ENCODE measurements at places on chromosomes 3 and 15.
A peak's percentile ranks its signal among the peaks of the same experiment; 100 is the strongest.

- no peak for DNase-seq
Measured at GRCh38 chr3:133461291-133461690, 61.4 kb downstream of the BFSP2 start.

DNA sequence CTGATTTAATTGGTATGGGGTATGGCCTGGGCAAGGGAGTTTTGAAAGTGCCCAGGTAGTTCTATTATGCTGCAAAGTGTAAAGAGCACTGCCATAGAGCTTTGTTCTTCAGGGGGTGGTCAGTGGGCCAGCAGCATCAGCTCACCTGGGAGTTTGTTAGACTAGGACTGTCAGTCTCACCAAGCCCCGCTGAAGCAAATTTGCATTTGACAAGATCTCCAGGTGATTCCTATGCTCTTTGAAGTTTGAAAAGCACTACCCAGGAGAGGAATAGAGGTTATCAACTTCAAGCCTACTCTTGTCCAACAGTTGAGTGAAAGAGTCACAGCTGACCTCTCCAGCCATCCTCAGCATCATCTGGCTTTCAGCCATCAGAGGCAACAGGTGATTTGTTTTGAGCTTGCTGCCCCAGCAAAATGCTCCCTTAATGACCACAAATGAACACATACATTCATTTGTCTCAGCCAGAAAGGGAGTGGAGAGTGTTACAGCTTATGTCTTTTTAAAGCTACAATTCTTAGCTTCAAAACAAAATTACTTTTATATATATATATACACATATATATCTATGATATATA is 8.0 kb downstream of the ZSCAN2 start:
- DNase-seq: no peak

DNA sequence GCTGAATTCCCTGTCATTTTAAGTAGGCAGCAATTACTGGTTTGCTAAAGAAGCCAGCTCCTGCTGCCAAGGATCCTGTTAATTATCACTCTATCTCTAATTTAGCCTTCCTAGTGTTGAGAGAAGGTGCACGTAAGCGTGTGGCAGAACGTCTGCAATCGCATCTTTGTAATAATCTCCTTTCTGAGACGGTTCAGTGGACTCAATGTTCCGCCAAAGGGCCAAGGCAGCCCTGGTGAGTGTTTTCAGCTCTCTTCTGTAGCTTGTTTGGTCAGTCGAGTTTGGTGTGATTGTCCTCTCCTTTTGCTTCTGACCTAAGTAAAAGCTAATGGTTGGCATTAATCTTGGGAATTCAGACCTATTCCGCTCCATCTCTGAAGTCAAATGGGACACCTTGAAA is 24.2 kb downstream of the MITF start:
- DNase-seq: no peak

GRCh38 chr15:26631894-26632293 is 141.0 kb downstream of the GABRB3 start:
- DNase-seq: no peak

DNA sequence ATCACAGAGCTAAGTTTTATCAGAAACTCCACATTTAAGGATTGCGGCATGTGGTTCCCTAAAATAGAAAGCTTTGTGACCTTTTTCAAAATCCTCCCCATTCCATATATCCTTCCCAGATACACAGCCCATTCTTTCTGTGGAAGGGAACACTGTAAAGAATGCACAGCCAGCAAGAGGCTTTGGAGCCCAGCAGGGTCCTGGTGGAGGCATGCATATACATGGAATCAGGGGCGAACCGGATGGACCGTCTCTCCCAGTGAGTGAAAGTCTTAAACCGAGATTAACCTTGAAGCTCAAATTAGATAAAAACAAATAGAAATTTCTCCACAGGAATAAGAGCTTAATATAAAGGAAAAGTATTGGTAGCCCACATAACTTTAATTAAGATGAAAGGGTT is 436.2 kb upstream of the MDFIC2 start:
- DNase-seq: no peak

DNA sequence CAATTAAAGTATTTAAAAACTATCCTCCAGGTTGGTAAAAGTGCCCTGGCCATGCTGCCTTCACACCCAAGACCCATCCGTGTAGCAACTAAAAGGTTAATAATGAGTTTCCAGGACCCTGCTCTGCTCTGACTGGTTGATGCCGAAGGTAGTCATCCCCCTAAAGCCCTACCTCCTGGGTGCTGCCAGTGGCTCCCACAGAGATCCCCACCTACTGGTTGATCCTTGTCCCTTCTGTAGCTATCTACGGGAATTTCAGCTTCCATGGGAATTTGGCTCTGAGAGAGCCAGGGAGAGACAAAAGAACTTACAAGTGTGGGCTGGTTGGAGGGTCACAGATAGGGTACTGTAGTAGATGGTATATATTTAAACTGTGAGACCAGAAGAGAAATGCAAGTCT is 110.6 kb upstream of the NANOGP8 start:
- DNase-seq: no peak

GRCh38 chr15:72319985-72320671 is at the start of gene CELF6:
Gene CELF6 (minus strand): TSS chr15:72320157. CDS start chr15:72319874, 283 bp downstream.
- DNase-seq: peak; percentile 44

GRCh38 chr3:141643391-141643790 is 94.7 kb upstream of the RNF7 start:
- DNase-seq: no peak

DNA sequence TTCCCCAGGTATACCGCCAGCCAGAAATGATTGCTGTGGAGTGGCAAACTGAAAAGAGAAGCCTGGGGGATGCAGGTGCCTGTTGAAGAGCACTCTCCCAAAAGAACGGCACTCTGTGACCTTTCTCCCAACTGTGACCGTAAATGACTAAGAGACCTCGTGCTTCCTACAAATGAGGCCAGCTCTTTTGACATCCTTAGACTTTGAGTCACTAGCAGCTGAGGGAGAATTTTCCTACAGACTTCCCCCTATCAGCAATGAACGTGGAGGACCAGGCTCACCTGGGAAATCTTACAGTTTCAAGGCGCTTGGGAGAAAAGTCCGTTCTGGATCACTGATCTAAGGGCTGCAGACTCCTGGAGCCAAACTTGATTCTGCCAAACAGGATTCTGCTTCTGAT is 8.6 kb downstream of the AQP9 start:
- DNase-seq: no peak

DNA sequence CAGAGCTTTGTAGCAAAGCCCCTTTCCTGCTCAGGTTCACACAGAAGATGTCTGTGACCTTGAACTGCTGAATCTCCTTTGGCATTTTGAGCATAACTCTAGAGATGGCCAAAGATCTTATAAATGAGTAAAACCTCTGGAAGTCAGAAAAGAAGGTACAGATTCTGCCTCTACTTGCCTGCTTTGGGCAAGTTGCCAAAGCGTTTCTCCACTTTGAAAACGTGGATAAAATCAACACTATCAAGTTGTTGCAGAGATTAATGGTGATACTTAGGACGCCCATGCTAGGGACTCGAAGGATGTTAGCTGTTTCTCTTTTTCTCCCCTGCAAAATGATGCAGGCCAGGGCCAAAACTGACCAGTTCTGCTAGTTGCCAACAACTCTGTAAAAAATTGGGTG is 68.0 kb upstream of the CMTM7 start:
- no peak for DNase-seq

GRCh38 chr15:78140292-78140691 is 8.9 kb upstream of the IDH3A start:
- no peak for DNase-seq

DNA sequence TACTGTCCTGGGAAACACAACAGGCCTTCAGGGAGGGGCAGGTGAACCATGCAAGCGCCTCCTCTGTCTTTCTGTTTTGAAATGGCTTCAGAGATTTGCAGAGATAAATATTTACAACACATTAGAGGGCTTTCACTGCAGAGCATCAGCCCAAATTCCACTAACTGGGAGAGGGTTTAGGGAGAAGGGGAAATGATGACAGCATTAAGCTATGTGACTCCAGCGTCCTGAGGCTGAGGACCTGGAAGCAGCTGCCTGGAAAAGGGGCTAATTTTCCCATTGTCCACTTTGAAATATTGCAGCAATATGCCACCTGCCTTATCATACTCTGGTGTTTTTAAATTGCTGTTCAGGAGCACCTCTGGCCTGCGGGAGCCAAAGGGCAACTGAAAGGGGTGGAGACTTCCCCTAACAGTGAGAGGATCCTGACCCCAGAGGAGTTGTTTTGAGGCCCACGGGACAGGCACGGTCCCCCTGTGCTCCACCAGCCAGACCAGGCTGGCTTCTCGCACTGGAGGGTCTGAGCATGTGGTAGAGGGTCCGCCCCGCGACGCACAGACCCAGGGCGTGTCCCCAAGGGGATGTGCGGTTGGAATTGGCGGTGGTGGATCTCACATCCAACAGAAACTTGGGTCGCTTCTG is 110.6 kb downstream of the XXYLT1 start:
- no peak for DNase-seq

GRCh38 chr15:79283252-79284048 is 928 bp downstream of the ANKRD34C start:
- DNase-seq: no peak

DNA sequence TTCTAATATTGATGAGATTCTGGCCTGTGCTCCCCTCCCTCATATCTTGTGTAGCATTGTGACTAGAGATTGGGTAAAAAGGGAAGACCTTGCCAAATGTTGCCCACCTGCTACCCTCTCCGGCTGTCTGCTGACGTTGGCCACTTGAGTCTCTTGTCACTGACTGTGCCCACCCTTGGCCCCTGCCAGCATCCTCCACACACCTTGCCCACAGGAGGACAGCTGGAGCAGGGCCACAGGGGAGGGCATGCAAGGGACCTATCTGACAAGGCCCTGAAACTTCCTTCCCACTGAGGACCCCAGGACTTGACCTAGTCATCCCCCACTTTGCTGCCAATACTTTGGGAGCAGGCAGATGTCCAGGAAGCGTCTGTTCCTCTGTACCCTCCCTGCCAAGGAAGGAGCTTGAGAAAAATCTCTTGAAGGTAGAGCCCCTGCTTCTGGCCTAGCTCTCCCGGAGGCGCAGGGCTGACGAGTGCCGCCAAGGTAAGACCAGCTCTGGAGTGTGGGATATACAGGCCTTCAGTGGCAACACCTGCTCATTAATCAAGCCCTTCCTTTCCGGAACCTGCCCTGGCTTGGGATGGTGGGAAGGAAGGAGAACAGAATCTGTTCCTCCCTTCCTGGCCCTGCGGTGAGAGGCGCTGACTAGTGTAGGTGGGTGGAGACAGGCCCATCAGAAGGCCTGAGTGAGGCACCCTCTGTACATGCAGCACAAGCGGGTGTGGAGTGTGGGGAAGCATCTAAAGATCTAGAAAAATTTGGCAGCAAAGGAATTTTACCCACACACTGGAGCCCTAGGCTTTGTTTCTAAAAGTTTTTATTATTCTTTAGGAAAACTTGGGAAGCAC is 4.9 kb upstream of the PAK6 start:
- DNase-seq: no peak

DNA sequence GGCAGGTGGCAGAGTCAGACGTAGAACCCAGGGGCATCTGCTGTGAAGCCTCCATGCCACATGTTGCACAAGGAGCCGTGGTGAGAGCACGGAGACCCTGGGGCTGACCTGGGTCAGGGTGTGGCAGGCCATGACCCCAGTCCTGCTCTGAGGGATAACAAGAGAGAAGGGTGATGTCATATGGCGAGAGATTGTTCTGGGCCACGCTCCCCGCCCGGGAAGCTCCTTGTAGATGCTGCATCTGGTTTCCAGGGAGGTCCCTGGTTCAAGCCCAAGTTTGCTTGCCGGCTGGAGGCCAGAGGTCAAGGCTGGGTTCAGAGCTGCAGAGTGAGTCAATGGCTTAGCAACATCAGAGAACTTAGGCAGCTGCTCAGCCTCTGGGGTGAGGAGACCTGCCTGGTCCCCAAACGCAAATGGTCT is 17.3 kb downstream of the FGD5 start:
- DNase-seq: no peak

DNA sequence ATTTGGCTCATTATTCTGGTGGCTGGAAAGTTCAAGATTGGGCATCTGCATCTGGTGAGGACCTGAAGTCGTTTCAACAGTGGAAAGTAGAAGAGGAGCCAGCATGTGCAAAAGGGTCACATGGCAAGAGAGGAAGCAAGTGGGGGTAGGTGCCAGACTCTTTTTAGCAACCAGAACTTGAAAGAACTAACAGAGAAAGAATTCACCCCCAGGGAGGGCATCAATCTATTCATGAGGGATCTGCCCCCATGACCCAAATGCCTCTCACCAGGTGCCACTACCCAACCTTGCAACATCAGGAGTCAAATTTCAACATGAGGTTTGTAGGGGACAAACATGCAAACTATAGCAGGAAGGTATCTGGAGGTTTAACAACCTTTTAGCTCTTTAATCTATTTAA is 10.3 kb upstream of the RYK start:
- no peak for DNase-seq

- no peak for DNase-seq
Measured at GRCh38 chr15:37581866-37582532, 352.4 kb upstream of the TMCO5A start.

- no peak for DNase-seq
Measured at GRCh38 chr3:134656211-134656800, 5.5 kb upstream of the KY start.

DNA sequence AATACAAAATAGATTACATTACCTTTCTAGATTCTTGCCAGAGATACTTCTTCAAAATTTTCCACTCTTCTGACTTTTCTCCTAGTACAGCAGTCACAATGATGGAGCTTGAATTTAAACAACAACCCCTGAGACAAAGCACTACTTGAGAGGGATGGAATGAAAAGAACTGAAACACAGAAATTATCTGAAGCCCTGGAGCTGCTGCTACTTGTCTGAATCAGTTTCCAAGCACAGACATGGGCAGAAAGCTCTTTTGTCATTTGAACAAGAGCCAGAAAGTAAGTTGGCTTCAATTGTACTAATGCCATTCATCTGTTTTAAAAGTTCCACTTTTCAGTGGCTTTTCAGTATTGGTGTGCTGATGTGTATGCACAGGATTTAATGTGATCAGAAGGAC is 718.5 kb upstream of the ARPP21 start:
- DNase-seq: no peak

GRCh38 chr3:156964577-156964976 is 138.4 kb downstream of the LEKR1 start:
- DNase-seq: no peak

DNA sequence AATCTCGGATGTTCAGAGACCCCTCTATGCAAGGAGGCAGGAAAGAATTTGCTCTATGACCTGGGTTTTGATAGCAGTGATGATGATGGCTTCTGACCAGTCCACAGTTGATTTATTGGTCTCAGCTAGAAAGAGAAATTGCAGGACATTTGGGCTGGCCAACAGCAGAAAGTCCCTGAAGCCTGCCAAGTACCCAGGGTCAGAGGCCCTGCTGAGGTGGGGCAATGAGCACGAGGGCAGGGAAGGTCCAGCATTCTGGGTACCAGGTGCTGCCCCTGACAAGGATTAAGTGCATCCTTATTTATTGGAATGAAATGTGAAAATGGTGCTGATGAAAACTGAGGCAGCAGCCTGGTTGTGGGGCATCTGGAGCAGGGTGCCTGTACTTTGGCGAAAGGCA is 19.8 kb downstream of the C3orf62 start:
- DNase-seq: no peak

DNA sequence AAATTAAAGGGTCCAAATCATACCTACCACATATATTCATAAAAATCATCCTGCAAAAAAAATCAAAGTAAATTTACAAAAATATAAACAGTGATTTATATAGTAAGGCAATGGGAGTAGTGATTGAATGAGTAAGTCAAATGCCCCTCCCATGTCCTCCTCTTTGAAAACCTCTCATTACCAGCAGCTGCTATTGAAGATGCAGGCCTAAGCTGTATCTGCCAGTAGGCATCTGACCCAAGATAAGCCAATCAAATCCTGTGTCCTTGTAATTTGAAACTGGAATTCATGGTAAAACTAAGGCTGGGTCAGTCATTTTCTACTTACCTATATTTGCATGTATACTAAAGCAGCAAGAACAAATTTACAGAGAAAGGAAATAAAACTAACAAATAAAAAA is 60.4 kb upstream of the POU1F1 start:
- no peak for DNase-seq
